ENCODE measurements at places on chromosomes 7 and 10. TPM values are rescaled to one million over a fixed set of nuclear protein-coding genes. Genes with fewer than 3 reads are reported as not detected.

GRCh38 chr10:121303287-121303890 is 294.9 kb downstream of the FGFR2 start:
- no peak overlapping the region for H3K27ac ChIP-seq
- no peaks in the 10 kb centered on the region for H3K4me1 ChIP-seq
- no peaks in the 10 kb centered on the region for H3K27me3 ChIP-seq
- no peak overlapping the region for H3K4me3 ChIP-seq

DNA sequence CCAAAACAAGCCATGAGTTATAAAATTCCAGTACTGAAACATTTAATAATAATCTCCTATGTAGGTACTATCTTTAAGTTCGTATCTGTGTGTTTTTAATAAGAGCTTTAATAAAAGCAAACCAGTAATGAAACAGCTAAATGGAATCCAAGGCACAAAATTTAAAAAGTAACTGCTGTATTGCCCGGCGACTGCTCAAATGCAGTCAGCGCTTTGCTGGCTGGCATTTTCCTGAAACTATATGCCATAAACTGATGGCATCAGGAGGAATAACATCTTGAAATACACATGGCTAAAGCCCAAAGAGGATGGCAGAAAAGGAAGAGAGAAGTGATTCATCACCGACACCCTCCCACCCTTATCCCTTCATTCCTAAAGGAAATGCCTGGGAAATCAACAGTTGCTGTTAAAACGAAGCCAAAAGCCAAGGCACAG is 133.1 kb downstream of the CUBN start:
- no peak for DNase-seq
- peaks cover 17% of the 10 kb centered on the region for H3K4me1 ChIP-seq
- peaks cover 1% of the 10 kb centered on the region for H3K27me3 ChIP-seq
- no peak overlapping the region for H3K27ac ChIP-seq
- no peak overlapping the region for H3K4me3 ChIP-seq

GRCh38 chr10:4453950-4454349 is 372.1 kb upstream of the AKR1E2 start:
- peaks cover 4% of the 10 kb centered on the region for H3K4me1 ChIP-seq
- H3K36me3 ChIP-seq: no peaks in the 10 kb centered on the region
- H3K4me3 ChIP-seq: no peak overlapping the region
- no peak overlapping the region for H3K27ac ChIP-seq

DNA sequence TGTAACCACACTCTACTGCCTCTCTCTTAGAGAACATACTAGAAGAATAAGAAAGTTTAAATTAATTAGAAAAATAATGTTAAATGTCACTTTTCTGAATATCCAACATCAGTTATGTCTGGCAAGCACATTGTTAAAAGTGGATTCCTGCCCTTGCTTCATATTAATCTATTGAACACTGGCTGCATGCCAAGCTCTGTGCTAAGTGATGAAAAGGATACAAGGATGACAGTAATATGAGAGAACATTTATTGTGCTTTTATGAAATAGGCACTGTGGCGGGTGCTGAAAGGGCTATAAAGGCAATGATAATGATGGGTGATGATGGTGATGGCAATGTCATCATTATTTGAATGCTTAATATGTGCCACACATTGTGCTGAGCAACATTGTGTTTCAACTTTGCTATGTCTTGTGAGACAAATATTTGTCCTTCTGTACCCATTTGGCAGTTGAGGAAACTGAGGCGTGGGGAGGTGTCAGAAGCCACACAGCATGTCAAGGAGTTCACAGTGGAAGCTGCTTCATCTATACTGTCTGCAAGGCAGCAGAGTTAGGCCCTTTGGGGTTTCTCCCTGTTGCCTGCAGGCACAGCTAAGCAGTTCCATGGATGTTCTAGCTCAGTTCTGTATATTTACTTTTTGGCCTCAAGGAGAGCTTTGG is 64.2 kb upstream of the RAPGEF5 start:
- DNase-seq: no peak
- no peak overlapping the region for H3K4me3 ChIP-seq
- peaks cover 12% of the 10 kb centered on the region for H3K27me3 ChIP-seq
- H3K27ac ChIP-seq: no peak overlapping the region

- peaks cover 11% of the 10 kb centered on the region for H3K27me3 ChIP-seq
- peaks cover 22% of the 10 kb centered on the region for H3K4me1 ChIP-seq
- DNase-seq: no peak
- peak overlapping the region; percentile 93 for H3K4me3 ChIP-seq
- peak overlapping the region; percentile 73 for H3K27ac ChIP-seq
Observed at GRCh38 chr7:156639426-156640256, 933 bp upstream of the RNF32 start.

DNA sequence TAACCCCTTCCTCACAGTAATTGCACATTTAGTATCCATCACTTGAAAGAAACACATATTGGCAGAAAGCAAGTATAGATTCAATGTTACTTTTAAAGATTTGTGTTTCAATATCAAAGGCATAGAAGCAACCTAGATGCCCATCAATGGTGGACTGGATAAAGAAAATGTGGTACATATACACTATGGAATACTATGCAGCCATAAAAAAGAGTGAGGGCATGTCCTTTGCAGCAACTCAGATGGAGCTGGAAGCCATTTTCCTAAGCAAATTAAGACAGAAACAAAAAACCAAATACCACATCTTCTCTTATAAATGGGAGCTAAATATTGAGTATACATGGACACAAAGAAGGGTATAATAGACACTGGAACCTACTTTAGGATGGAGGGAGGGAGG is 3.6 kb downstream of the OR6V1 start:
- H3K27ac ChIP-seq: no peak overlapping the region
- H3K4me1 ChIP-seq: no peaks in the 10 kb centered on the region
- H3K36me3 ChIP-seq: no peaks in the 10 kb centered on the region
- no peak overlapping the region for H3K4me3 ChIP-seq
- no peak for DNase-seq

- no peak overlapping the region for H3K4me3 ChIP-seq
- DNase-seq: no peak
- peaks cover 2% of the 10 kb centered on the region for H3K36me3 ChIP-seq
- no peak overlapping the region for H3K27ac ChIP-seq
- H3K4me1 ChIP-seq: no peaks in the 10 kb centered on the region
Observed at GRCh38 chr7:111301891-111302290, 211.0 kb downstream of the LRRN3 start.

- no peak overlapping the region for H3K27ac ChIP-seq
- H3K4me3 ChIP-seq: no peak overlapping the region
- H3K4me1 ChIP-seq: no peaks in the 10 kb centered on the region
Observed at GRCh38 chr10:63027531-63027930, 105.6 kb upstream of the NRBF2 start.

- peaks cover 12% of the 10 kb centered on the region for H3K27me3 ChIP-seq
- no peak for DNase-seq
- no peaks in the 10 kb centered on the region for H3K4me1 ChIP-seq
- H3K4me3 ChIP-seq: no peak overlapping the region
Observed at GRCh38 chr10:103535595-103535994, 42.1 kb downstream of the NEURL1 start.

DNA sequence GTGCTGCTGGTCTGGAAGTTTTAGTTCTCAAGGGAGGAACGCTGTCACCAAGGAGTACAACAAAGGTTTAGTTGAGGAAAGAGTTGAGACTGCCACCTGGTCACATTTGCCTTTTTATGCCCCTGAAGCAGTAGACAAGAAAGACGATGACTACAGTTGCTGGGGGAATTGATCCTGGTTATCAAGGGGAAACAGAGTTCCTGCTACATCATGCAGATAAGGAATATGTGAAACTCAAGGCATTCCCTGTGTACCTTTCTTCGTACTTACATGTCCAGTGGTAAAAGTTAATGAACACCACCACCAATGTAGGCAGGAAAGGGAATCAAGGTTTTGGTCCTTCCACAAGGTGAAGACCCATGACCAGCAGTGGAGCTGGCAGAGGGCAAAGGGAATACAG is 31.8 kb downstream of the SLC35B4 start:
- no peak overlapping the region for H3K27ac ChIP-seq
- DNase-seq: no peak
- H3K4me1 ChIP-seq: no peaks in the 10 kb centered on the region
- no peak overlapping the region for H3K4me3 ChIP-seq
- no peaks in the 10 kb centered on the region for H3K36me3 ChIP-seq
- H3K27me3 ChIP-seq: peaks cover 13% of the 10 kb centered on the region

DNA sequence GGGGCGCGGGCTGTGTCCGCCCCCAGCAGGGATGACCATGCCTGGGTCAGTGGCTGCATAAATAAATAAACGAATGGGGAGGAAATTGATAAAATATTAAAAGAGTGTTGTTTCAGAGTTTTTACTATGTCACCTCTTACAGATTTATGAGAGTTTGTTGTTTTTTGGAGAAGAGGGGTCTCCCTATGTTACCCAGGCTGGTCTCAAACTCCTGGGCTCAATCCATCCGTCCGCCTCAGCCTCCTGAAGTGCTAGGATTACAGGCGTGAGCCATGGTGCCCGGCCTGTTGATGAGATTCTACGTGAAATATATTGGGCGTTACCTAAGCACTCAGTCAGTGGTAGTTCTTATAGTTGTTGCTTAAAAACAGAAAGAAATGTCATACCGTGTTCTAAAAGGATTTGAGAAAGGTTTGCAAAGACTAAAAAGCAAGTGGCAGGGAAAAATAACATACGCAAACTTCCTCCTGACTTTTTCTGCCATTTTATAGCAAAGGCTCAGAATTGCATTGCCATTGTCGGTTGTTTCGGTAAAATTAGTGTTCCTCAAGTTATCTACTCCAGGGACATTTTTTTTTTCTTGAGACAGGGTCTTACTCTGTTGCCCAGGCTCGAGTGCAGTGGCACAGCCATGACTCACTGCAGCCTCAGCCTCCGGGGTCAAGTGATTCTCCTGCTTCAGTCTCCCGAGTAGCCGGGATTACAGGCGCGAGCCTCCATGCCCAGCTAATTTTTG is 39.5 kb upstream of the FOXK1 start:
- H3K27ac ChIP-seq: peak overlapping the region; percentile 96
- peaks cover 5% of the 10 kb centered on the region for H3K36me3 ChIP-seq

- peaks cover 56% of the 10 kb centered on the region for H3K27me3 ChIP-seq
- H3K36me3 ChIP-seq: no peaks in the 10 kb centered on the region
- no peak overlapping the region for H3K4me3 ChIP-seq
- H3K27ac ChIP-seq: no peak overlapping the region
- DNase-seq: no peak
- H3K4me1 ChIP-seq: no peaks in the 10 kb centered on the region
Observed at GRCh38 chr7:1247527-1248041, 14.9 kb downstream of the UNCX start.

GRCh38 chr7:42625421-42625820 is 286.4 kb downstream of the C7orf25 start:
- no peak overlapping the region for H3K27ac ChIP-seq
- H3K36me3 ChIP-seq: no peaks in the 10 kb centered on the region
- no peak for DNase-seq
- H3K4me1 ChIP-seq: no peaks in the 10 kb centered on the region
- no peak overlapping the region for H3K4me3 ChIP-seq

- H3K4me1 ChIP-seq: no peaks in the 10 kb centered on the region
- peaks cover 2% of the 10 kb centered on the region for H3K27me3 ChIP-seq
- DNase-seq: no peak
- H3K4me3 ChIP-seq: no peak overlapping the region
- H3K36me3 ChIP-seq: no peaks in the 10 kb centered on the region
- H3K27ac ChIP-seq: no peak overlapping the region
Observed at GRCh38 chr7:97771576-97771975, 39.7 kb downstream of the TAC1 start.

GRCh38 chr10:119652361-119652730 is 1.2 kb downstream of the BAG3 start:
- peak overlapping the region; percentile 79 for H3K4me3 ChIP-seq
- peaks cover 51% of the 10 kb centered on the region for H3K4me1 ChIP-seq
- H3K27ac ChIP-seq: peak overlapping the region; percentile 89
- DNase-seq: peak; percentile 47

GRCh38 chr7:81284576-81284975 is 365.7 kb upstream of the SEMA3C start:
- no peak for DNase-seq
- H3K36me3 ChIP-seq: no peaks in the 10 kb centered on the region
- no peaks in the 10 kb centered on the region for H3K27me3 ChIP-seq
- H3K4me1 ChIP-seq: no peaks in the 10 kb centered on the region
- H3K27ac ChIP-seq: no peak overlapping the region

GRCh38 chr10:76285012-76285411 is 853.6 kb downstream of the LRMDA start:
- no peaks in the 10 kb centered on the region for H3K36me3 ChIP-seq
- no peaks in the 10 kb centered on the region for H3K27me3 ChIP-seq
- H3K4me3 ChIP-seq: no peak overlapping the region
- H3K27ac ChIP-seq: no peak overlapping the region

DNA sequence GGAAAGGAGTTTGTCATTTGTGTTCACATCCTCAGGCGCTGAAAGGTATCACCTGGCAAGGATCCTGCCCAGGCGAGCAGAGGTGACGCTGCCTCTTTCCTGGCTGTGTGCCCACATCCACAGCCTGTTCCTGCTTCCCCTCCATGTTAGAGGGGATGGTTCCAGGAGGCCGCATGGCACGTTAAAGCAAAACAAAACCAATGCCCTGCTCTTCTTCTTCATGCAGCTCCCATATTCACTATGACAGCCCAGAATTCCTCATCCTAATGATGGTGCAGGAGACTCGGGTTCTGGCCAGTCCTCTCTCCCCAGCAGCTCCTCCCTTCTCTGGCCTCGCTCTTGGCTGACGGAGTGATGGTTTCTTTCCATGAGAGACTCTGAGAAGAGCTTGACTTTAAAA is 678.5 kb upstream of the ANKRD30A start:
- H3K4me3 ChIP-seq: no peak overlapping the region
- no peaks in the 10 kb centered on the region for H3K27me3 ChIP-seq
- no peak for DNase-seq
- no peaks in the 10 kb centered on the region for H3K4me1 ChIP-seq

- H3K4me3 ChIP-seq: no peak overlapping the region
- no peaks in the 10 kb centered on the region for H3K27me3 ChIP-seq
- no peaks in the 10 kb centered on the region for H3K36me3 ChIP-seq
Observed at GRCh38 chr7:95092324-95092723, 184.9 kb downstream of the PPP1R9A start.

DNA sequence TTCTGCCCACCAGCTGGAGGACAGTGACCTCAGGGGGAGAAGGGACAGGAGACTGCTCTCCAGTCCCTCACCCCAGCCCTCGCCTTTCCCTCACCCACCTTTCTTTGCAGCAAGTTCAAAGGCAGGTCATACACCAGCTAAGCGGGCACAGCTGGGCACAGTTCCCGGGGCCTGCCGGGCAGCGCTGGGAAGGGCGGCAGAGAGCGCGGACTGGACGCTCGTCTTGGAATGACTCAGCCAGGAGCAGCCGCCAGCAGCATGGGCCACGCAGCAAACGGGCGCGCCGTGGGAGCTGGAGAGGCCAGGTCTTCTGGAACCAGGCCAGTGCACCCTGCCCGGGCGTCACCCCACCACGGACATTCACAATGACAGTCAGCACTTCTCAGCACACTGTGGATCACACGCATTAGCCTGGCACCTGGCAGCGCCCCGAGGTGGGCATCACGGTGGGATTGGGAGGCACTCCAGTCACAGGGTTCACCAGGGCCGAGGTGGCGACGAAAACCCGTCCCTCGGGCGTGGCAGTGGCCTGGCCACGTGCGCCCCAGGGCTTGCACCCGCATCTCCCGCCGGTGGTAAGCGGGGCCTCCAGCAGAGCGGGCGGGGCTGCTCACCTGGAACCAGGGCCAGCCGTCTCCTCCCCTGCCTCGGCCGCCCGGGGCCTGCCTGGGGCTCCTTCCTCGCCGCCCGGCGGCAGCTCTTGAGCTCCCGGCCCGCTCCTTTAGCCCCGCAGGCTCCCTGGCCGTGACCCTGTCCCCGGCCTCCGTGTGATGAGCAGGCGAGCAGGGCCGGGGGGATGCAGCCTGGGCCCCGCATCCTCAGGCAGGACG is 29.0 kb upstream of the WDFY4 start:
- H3K4me3 ChIP-seq: no peak overlapping the region
- H3K27me3 ChIP-seq: peaks cover 39% of the 10 kb centered on the region

Gene SLC26A3
- not detected for total RNA-seq

Gene SLC26A4
- total RNA-seq: 1.1 TPM

Gene SRGN
- total RNA-seq: 168 TPM

Gene GPER1
- total RNA-seq: 0.13 TPM

Gene ZNF786
- 7.6 TPM for total RNA-seq

Gene KEL
- total RNA-seq: 1.0 TPM

Gene SPDYE2B
- total RNA-seq: not detected

Gene TMEM273
- total RNA-seq: 24.4 TPM

Gene OR9A2
- not detected for total RNA-seq
